SW 1271 (cell line): ENCODE measurements at places on chromosomes 11 and 22.

DNA sequence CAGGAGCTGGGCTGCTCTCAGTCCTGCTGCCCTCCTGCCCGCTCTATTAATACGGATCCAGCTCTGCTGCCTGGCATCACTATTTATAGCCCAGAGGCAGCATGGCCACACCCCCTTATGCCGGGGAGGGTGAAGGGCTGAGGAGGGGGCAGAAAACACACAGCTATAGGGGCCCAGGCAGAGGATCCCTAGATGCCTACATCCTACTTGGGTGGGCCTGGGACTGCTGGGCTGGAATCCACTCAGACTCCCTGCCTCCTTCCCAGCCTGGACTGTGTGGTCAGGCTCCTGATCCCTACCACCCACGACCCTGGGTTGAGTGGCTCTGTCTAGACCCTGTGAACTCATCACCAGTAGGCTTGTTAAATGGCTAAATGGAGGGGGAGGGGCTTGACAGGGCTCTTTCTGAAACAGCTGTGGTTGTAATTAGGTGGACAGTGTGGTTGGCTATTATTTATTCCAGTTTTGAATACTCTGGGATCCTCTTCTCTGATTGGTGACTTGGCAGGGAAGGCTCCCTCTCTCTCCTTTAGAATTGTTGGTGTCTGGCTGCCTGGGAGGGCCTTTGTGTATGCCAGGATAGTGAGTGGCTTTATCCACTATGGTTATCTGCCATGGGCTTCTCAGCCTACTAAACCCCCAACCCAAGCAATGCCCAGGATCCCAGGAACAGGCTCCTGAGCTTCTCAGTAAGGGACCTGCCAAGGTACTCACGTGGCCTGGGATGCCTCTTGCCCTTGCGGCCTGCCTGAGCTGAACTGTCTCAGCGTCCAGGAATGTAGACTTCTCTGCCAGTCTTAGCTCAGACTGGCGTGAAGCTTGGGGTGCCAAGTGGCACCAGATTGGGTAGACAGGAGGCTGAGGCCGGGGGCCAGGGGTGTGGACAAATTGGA lies 15.2 kb downstream of the PHLDB1 start:
- DNase-seq: peak; percentile 73

GRCh38 chr11:77206264-77207018 lies 78.4 kb downstream of the MYO7A start:
- no peak for DNase-seq

- DNase-seq: no peak
Observed at GRCh38 chr22:44519886-44520285, 21.9 kb upstream of the RTL6 start.

DNA sequence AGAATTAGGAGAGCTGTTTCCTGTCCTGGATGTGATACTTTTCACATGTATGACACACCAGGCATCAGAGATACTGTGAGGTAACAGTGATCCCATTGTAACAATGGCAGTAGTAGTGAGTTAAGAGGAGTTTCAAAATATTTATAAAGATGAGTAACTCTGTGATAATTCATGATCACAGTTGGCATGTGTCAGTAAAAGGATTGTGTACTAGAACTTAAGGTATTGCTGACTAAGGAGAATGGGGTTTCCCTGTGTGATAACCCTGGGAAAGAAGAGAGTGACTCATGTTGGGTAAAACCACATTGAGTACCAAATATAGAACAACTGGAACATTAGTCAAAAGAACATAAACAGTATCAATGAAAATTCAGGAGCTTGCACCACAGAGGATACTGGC lies 22.9 kb upstream of the SLC5A1 start:
- DNase-seq: peak; percentile 75

- DNase-seq: no peak
Observed at GRCh38 chr11:67301313-67301921, 1.9 kb upstream of the SSH3 start.

DNA sequence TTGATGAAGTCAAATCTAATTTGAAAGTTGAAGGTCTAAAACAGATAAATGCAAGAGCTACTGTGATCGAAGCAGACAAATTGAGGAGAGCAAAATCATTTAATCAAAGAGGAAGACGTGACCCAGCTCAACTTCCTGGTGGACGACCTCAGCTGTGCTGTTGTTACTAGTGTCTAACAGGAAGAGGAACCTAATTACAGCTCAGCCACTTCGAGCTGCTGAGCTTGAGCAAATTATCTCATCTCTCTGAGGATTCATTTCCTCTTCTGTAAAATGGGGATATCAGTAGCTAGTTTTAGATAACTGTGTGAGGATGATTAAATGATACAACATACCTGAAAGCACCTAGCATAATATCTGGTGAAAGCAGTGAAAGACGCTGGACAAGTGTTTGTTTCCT lies 48.6 kb upstream of the OLFML1 start:
- DNase-seq: no peak

GRCh38 chr22:31192513-31192912 lies 19.6 kb upstream of the LIMK2 start:
- DNase-seq: no peak

DNA sequence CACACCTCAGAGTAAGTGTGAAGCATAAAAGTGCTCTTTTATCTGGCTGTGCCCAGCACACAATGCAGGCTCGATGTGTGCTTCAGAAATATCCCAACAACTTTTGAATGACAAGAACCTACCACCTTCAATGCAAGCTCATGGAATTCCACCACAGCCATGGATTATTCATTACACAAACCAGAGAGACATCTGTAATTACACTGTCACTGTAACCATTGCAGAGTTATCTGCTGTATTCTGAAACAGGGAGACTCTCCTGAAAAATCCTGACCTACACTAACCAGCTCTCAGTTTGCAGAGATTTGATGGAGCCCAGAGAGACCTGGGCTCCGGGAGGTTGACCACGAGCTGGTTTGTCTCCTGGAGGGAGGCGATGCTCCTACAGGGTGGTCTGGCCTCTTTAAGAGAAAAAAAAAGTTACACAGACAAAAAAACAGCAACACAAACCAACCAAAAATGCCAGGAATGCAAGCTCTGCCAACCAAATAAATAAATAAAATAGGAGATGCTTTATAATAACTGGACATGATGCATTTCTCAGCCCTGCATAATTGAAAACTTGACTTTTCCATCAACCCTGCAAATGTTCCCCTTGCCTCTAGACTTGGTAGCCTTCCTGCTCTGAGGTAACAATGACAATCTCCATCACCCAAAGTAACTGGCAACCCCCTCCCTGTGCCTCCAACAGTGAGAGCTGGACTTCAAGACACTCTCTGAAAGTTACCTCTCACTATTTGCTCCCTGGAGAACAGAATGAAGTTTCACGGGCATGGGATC lies 69.7 kb downstream of the ETS1 start:
- DNase-seq: peak; percentile 40

- no peak for DNase-seq
Observed at GRCh38 chr11:86172894-86173293, 71.7 kb upstream of the EED start.

GRCh38 chr11:58567889-58568512 lies 7.7 kb downstream of the LPXN start:
- no peak for DNase-seq

GRCh38 chr11:73334384-73335203 lies 26.5 kb downstream of the ARHGEF17 start:
- DNase-seq: no peak

- no peak for DNase-seq
Observed at GRCh38 chr11:71252770-71253730, 673 bp upstream of the SHANK2 start.
